ENCODE measurements at places on chromosomes 1 and 21.

DNA sequence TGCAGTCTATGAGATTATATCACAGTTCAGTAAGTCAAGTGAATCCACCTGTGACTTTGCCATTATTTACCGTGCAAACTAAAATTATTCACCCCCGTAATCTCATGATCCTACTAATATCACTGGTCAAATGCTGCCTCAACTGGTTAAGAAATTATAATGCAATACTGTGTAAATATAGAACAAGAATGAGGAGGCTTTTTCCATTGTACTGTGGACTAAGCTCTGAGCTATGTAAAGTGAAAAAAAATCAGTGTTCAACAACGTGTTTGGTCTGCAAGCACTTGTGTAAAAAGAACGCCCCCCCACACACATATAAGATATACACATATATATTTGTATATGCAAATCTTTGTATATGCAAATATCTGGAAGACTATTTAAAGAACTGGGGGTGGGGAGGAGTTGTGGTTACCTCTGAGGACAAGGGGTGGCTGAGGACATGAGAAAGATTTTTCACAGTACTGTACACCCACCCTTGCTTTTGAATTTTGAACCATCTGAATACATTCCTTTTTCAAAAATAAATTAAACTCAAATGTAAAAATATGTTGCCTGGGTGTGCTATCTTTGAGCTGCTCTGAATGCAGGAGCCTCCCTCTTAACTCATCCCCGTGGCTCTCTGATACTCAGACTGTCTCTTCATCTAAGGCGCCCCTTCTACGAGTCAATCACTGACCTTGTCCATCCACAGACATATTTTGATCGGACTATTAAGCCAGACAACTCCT is 57.0 kb downstream of the PTP4A2 start:
- no peak for DNase-seq

- DNase-seq, result no peak
Measured at GRCh38 chr1:928825-929661, 5.3 kb downstream of the SAMD11 start.

DNA sequence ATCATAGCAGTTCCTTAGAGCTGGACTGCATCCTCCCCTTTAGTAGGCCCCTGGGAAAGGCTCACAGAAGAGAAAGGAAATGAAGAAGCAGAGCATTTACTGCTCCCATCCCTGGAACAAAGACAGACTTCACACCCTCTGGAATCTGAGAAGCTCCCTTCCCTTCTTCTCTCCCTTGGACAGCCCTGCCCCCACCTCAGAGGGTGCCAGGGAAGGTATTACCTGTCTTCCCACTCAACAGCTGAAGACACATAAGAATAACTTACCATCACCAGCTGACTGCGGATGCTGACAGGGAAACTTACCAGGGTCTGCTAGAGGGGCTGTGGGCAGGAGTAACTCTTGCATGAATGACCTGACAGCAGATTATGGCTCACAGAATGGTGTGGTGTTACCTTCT is 14.1 kb upstream of the FAAH start:
- DNase-seq, result no peak

DNA sequence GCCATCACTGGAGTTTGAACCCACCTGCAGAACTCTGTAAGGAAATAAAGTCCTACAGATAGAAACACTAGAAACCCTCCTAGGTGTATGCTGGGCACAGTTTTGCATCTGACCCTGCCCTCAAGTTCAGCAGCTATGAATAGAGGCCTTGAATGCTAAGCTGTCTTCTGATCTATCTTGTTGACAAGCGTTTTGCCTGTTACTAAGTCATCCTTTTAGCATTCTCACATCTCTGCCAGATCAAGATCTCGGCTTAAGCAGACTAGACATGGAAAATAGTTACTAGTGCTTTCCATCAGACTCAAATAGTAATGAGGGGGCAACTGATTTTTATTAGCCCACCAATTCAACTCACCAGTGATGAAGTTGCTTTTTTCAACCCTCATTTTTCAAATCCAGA is 10.5 kb downstream of the TBX15 start:
- DNase-seq, result no peak

- DNase-seq, result no peak
Measured at GRCh38 chr1:228216371-228217320, 8.8 kb downstream of the OBSCN start.

GRCh38 chr1:13965770-13966398 is 265.9 kb downstream of the PRDM2 start:
- no peak for DNase-seq

DNA sequence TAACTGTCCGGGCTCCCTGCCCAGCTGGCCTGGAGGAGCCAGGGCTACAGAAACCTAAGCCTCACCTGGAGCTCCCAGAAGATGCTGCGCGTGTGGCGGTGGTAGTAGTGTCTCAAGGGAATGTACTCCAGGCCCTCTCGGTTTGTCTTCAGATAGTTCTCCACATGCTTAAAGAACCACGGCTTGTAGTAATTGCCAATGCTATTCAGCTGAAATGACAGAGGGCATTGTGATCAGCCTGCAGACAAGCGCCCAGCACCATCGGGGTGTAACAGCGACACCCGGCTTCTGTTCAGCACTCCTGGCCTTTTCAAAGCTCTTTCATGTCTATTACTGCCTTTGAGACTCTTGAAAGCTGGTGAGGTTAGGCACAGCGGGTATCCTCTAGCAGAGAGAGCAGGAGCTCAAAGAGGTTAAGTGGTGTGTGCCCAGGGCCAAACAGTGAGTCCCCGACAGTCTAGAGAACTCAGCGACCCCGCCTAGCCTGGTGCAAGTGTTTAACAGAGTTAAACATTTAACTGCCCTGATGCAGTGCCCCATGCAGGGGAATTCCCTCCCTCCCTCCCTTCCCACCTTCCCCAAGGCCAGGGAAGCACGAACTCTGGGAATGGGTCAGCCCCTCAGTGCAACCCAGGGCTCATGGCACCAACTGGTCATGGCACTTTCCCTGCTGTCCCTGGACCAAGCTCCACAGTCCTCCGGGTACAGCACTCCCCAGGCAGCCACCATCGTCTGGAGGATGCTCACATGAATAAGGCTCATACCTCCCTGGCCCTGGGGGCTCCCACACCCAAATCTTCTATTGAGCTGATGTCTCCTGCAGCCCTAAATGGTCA is 21.5 kb downstream of the DHCR24 start:
- DNase-seq, result no peak

- DNase-seq, result no peak
Measured at GRCh38 chr1:188444526-188444925, 1615.8 kb downstream of the PLA2G4A start.

GRCh38 chr1:201964261-201964660 is 9.0 kb downstream of the TIMM17A start:
- no peak for DNase-seq

GRCh38 chr1:175548774-175549173 is 194.6 kb downstream of the TNR start:
- no peak for DNase-seq

- no peak for DNase-seq
Measured at GRCh38 chr1:145714524-145715111, 4.7 kb upstream of the CD160 start.

- DNase-seq, result no peak
Measured at GRCh38 chr1:9302745-9303524, 10.2 kb downstream of the SPSB1 start.

DNA sequence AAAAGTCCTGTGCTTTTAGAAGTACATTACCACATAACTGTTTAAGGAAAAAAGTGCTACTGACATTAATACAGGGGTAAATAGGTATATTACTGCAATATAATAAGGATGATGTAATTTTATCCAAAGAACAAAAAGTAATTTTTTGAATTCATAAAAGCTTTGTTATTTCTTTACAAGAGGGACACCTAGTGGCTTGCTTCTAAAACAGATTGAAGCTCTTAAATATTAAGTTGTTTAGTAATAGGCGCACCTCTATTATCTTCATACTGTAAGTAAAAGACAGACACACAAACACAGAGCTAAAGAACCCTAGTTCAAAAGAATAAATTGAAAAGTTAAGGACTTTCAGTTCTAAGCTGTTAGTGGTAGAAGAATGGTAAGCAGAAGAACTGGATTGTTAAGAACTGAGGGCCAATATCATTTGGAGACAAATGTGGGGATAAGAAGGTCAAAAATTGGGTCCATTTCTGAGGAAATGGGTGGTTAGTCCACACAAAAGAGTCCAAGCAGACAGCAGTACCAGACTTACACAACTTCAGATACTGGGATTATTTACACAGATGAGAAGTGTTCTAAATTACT is 15.4 kb downstream of the ZNHIT6 start:
- DNase-seq, result no peak

DNA sequence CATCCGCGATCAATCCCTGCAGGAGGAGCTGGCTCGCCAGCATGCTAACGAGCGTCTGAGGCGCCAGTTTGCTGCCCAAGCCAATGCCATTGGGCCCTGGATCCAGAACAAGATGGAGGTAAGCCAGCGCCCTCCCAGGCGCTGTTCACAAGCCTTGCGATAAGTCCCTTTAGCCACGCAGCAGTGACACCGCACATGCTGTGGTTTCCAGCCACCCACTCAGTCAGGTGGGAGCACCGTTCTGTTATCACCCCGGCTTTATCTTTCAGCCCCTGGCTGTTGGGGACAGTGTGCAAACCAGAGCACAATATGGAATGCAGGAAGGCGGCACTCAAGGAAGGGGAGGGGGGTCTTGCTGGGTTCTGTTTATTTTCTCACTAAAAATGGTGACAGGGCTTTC is 41.1 kb upstream of the MTR start:
- no peak for DNase-seq

GRCh38 chr1:164876398-164877116 is 317.6 kb downstream of the PBX1 start:
- no peak for DNase-seq

GRCh38 chr1:225329041-225329440 is 98.8 kb downstream of the LBR start:
- no peak for DNase-seq

Data from activated gamma-delta T cell treated with Interleukin-2 at 50 U/mL for 16 hours (primary cell).